Suppressor macrophage (primary cell): ENCODE measurements at places on chromosomes 7 and 10.

- peak; percentile 23 for DNase-seq
Observed at GRCh38 chr10:132163278-132163765, 23.4 kb upstream of the DPYSL4 start.

GRCh38 chr7:10106609-10107008, 867.1 kb upstream of the PHF14 start:
- DNase-seq, result no peak

DNA sequence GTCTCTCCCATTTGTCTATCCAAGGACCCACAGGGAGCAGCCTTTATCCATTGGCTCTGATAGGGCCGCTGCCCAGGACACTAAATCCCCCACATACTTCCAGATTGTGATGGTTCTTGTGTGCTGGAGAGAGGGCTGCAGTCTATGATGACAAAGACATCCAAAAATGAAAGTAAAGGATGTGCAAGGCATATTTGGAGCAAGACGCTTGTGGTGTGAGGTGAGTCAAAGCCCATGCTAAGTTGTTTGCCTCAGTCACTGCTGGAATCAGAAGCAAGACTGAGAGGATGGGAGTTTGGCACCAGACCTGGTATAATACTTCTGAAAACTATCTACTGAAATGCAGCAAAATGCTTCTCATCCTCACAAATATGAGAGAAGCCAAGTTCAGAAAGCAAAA, 22.7 kb downstream of the ZNF22 start:
- no peak for DNase-seq

DNA sequence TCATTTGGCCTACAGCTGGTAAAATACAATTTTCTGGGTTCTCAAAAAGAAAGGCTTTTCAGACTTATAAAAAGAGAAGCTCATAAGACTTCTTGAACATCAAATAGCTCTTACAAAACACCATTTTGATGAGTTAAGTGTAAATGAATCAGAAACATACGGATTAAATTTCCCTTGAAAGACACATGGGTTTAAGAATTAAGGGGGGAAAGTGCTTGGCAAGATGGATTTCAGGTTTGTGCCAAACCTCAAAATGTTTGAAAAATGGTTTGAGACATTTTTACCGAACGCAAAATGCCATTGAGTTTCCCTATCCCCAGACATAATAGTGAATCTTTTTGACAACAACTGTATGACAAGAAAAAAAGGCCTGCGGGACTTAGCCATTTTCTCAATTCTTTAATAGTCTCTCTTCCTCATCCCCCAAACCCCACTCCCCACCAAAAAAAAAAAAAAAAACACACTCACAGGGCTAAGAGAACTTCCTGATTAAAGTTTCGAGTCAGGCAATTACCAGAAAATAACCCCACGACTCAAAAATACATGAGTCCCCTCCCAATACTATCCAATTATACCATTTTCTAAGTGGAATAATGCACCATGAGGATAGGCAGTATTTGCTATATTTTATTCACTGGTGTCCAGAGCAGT, 260.1 kb downstream of the TRIL start:
- DNase-seq, result no peak

- DNase-seq, result no peak
Observed at GRCh38 chr10:30366829-30367228, 17.8 kb upstream of the MTPAP start.

DNA sequence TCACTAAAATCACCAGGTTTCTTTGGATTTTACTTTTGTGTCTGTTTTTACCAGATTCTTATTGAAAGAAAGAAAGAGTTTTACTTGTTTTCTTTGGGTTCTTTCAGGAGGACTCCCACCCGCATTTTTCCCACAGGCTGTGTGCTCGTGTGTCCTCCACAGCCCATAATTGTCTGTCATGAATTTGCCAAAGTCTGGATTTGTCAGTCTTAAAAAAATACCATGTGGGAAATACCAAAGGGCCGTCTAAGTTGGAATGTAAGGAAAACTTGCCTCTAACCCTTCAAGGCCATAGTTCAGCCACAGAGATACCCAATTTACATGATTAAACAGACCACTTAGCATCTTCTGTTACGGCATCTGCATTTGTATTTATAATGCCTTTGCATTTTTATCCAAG, 41.3 kb upstream of the INHBA start:
- no peak for DNase-seq
